ENCODE measurements at places on chromosomes 2 and 18.

DNA sequence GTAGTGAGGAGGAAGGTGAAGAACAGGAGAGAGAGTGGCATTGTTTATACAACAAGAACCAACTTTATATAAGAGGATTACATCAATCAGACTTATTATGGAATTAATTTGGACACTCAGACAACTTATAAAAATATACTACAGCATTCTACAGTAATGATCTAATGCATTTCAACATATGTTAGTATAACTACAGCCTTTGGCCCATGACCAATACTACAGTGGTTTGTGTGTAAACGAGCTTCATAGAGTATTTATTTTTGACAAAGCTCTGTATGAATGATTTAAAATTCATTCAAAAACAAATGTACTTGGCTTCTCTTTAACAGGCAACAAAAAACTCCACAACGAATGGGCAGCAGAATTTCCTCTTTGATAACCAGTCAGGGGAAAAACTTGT, 72.8 kb downstream of the ZNF521 start:
- no peak for DNase-seq

DNA sequence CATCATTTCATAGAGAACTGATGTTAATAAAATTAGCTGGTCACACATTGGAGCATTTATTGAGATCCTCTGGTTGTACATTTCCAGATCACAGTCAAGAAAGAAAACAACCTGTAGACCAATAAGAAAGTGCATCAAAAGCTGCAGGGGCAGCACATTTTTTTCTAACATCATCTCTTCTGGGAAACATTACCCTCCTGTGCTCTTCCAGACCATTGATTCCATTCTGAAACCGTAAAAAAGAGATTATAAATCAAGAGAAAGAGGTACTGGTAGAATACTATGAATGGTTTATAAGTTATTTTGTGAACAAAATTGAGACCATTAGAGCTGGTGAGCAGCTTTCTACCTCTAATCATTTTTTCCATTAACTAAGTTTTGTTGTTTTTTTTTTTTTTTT, 1548.2 kb upstream of the CELF4 start:
- no peak for DNase-seq

- no peak for DNase-seq
Observed at GRCh38 chr2:30412684-30413570, 34.1 kb upstream of the LCLAT1 start.

DNA sequence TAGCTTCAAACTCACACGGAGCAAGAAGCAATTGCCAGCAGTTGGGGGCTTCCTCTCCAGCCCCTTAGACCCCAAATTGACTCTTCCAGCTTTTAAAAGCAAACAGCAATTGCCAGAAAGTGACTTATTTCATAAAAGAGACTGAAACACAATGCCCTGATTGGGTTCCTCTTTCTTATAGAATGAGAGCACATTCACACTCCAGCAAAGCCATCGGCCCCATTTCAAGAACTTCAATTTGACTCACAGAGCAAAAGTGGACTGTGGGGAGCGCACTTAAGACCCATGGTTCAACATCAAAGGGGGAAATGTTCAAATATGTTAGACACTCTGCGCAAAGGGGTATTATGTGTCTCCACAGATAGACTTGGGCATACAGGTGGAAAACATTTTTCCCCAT, 484.7 kb downstream of the BCL11A start:
- no peak for DNase-seq

DNA sequence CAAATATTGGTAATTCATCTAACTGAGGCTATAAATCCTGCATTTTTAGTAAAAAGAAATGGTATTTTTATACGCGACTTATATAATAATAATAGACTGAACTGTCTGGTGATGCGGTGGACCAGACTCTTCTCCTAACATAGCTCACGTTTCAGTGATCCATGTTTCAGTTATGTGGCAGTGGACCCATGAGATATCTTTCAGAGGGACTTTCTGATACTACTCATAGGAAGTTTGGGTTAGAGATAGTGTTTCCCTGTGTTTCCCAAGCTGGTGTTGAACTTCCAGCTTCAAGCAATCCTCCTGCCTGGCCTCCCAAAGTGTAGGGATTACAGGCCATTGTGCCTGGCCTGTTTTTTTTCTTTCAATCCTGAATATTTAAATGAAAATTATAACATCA, 59.2 kb downstream of the KCTD1 start:
- no peak for DNase-seq

GRCh38 chr2:127106991-127107621, at the start of gene BIN1:
BIN1 (minus strand) TSS chr2:127107154; CDS start chr2:127106943, 211 bp downstream.
- DNase-seq, result peak; percentile 79

DNA sequence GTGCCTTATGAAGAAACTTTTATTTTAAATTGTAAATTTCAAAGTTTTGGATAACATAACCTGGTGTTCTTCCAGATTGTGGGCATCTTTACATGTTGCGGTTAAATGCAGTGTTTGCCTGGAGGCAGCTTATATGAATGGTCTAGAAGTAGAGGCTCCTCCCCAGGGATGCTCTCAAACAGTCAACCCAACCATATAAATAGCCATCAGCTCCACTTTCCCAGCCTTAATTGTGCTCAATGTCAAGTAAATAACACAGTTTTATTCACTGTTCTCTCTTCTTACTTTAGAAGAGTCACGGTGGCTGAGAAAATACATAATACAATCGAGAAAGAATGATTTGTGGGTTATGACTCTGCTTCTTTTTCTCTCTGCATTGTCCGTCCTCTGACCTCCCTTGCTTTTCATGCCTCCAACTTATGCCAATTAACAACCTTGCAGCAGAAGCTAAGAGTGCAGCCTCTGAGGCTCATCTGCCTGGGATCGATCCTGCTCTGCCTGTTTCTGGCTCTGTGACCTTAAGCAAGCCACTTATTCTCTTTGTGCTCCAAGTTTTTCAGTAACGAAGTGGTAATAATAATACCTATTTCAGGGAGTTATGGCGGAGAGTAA, 100.3 kb downstream of the DAW1 start:
- DNase-seq, result no peak

GRCh38 chr2:23452853-23453420, 68.0 kb downstream of the KLHL29 start:
- no peak for DNase-seq

DNA sequence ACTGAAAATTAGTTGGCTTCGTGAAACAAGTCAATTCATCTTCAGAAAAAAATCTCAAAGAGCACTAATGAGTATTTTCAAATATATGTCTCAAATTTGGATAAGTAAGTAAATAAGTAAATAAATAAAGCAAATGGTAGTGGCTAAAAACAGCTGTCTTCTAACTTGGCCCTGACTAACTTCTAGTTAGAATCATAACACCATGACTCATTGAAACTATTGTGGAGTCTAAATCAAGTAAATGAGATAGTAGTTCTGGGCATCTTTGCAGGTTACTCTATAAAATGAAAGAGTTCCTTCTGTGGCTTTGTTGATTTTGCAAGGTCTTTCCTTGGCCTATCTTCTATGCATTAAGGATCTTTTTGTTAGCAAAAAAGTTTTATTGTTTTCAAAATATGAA, 110.7 kb downstream of the SLC8A1 start:
- no peak for DNase-seq

DNA sequence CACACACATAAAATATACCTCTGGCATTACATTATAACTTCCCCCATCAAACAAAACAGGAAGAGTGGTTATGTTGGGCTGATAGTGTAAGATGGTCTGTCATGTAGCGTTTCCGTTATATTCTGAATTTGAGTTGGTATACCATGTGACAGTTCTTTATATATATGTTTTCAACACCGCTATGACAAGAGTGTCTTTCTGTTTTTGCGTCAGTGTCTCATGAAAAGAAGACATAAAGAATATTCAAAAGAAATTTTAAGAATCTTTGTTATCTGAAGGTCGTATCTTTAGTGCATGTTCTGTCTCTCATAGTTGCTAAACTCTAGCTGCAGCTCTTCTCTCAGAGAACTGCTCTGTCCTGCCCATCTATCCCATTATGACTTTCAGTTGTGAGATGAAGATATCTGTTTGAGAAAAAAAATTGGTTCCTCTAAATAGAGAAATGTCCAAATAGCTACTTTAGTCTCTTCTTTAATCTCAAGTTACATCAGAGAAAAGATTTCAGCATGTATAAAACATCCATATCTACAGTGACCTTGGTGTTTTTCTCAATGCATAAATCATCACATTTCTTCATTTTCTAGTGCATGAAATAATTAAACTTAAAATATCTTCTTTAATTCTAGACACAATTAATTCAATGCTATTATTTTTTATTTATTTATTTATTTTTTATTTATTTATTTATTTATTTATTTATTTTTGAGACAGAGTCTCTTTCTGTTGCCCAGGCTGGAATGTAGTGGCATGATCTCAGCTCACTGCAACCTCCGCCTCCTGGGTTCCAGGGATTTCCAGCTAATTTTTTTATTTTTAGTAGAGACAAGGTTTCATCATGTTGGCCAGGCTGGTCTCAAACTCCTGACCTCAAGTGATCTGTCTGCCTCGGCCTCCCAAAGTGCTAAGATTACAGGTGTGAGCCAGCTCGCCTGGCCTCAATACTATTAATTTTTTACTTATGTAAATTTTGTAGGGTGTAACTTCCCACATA, 24.3 kb upstream of the PSME4 start:
- no peak for DNase-seq

DNA sequence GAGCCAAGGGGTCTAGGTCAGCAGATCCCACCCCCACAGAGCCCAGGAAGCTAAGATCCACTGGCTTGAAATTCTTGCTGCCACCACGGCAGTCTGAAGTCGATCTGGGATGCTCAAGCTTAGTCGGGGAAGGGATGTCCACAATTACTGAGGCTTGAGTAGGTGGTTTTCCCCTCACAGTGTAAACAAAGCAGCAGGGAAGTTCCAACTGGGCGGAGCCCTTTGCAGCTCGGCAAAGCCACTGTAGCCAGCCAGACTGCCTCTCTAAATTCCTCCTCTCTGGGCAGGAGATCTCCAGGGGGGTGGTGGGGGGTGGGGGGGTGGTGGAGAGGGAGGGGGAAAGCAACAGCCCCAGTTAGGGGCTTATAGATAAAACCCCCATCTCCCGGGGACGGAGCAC, 419.5 kb downstream of the NUP35 start:
- DNase-seq, result no peak

DNA sequence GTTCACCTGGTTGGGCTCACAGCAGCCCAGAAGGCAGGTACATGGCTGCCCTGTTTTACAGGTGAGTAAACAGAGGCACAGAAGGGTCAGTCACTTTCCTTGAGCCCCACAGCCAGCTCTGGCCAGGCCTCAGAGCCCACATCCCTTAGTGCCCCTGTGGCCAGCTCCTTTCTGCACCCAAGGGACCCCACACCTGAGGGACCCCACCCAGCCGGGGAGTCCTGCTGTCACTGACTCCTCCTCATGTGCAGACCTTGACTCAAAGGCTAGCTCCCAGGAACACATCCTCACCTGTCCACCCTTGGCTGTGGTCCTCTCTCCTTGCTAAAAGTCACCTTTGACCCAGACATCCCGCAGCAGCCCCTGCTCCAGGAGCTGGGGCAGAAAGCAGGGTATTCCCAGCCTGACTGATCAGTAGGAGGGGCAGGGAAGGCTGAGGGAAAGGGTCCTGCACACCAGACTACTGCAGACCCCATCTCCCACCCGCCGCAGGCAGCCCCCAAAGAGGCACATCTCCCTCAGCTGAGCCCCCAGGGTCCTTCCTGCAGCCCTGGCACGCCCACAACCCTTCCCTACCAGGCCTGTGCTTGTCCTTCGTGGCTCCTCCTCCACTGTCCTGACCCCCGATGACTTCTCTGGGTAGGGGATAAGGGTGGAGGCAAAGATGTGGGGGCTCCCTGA, 9.8 kb upstream of the ARHGEF4 start:
- DNase-seq, result no peak

DNA sequence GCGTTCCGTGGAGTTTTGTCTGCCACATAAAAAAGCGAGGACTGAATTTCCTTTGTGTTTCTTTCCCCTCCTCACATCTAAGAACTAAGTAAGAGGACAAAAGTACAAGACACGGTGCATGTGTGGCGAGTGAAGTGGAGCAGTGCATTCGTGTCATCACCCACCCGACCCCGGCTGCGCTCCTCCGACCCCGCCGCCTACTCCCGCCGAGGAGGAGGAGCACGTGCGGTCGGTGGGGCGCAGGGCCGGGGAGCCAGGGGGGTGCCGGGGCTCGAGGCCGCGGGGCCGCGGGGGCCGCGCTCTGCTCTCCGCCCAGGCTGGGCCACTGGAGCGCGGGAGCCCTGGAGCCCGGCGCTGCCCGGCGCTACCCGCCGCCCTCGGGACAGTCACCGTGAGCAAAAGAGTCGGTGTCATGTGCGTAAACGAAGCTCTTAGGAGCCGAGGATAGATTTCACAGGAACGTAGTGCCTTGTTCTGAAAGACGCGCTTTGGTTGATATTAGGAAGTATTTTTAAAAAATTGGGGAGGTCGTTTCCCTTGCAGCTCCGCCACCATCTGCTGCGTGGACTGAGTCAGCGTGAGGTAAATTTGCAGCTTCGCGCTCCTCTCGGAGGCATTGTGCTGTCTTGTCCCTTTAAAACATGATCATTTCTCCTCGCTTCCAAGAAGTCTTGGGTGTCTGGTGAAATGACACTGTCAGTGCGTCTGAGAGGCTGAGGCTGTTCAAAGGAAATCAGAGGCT, 11.0 kb downstream of the TBR1 start:
- no peak for DNase-seq
